ENCODE measurements at places on chromosomes 3 and 15.
A peak's percentile ranks its signal among the peaks of the same experiment; 100 is the strongest.

DNA sequence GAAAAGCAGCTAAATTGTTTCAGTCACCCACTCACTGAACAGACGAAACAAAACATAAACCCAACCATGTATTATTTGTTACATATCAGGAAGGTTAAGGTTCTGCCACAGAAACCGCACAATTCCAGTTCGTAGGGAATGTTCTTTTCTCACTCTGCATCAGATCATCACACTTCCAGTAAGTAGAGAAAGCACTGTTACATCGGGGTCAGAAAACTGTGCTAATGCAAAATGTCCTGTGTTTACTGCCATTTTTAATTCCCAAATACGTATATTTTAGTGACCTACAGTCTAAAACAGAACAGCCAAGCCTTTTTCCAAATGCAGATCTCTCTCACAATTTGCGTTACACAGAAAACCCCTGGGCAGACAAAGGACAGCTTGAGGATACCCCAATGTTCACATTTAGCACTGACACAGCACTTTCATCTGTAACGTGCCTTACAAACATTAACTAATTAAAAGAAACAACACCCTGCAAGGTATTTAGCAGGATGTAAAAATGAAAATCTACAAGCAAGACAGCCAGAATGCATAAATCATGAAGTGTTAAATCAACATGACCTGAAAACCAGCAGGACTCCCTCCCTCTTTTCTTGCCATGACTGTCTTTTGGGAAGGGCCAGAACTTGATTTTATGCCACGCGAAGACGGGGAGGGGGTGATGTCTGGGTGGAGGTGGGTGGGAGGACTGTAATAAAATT is 34.8 kb upstream of the SKIL start:
- no peak for DNase-seq

DNA sequence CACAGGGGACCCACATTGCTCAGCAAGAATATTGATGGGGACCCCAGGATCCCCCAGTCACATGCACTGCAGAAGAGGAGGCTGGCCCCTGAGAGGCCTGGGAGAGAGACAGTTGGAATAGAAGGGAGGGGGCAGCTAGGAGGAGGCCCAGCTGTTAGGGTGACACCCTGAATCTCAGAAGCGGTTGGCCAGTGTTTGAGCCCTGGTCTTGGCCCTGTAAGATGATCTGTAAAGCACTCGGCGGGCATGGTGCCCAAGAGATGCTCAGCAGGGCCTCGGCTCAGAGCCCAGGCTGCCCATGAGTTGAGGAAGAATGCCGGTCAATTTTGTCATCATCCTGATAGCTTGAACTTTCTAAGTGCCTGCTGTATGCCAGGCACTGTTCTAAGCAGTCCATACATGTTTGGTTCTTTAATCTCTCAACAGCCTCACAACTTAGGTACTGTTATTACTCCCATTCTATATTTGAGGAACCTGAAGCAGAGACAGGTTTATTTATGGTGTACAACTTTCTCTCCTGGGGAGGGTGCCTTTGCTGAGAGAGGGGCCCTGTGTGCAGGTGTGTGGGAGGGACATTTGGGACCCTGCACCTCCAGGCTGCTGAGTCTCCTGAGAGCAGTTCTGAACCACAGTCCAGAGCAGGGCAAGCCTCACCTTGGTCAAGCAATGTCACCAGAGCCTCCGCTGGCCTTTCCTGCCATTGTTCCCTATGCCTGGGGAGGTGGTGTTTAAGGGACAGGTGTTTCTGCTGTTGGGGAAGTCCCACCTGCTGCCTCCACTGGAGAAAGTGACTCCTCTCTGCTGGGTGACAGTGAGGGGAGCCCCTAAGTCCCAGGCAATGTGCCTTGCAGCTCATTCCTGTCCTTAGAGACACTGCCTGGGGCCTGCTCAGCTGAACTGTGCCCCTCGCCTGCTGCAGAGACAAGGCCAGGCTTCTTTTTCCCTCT is 26.0 kb downstream of the SLC6A6 start:
- DNase-seq: no peak

GRCh38 chr3:81451611-81452010 is 309.8 kb downstream of the GBE1 start:
- peak; percentile 33 for DNase-seq

- no peak for DNase-seq
Measured at GRCh38 chr3:188740010-188740409, 431.8 kb upstream of the TPRG1 start.

DNA sequence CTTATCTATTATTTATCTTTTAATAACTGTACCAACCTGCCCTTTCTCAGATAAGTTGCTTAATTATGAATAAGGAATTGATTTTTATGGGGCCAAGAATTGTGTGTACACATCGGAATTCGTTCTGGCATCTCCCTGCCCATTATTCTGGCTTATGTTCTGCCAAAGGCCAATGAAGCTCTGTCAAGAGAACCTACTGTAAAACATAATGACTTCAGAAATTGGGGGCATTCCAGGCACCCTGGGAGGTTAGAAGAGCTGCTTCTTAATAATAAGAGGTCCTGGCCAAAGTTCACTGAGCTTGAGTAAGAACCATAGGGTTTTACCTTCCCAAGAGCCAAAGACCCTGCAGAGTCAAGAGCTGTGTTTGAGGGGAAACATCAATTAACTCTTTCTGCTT is 261.7 kb downstream of the SLC9A9 start:
- DNase-seq: no peak

DNA sequence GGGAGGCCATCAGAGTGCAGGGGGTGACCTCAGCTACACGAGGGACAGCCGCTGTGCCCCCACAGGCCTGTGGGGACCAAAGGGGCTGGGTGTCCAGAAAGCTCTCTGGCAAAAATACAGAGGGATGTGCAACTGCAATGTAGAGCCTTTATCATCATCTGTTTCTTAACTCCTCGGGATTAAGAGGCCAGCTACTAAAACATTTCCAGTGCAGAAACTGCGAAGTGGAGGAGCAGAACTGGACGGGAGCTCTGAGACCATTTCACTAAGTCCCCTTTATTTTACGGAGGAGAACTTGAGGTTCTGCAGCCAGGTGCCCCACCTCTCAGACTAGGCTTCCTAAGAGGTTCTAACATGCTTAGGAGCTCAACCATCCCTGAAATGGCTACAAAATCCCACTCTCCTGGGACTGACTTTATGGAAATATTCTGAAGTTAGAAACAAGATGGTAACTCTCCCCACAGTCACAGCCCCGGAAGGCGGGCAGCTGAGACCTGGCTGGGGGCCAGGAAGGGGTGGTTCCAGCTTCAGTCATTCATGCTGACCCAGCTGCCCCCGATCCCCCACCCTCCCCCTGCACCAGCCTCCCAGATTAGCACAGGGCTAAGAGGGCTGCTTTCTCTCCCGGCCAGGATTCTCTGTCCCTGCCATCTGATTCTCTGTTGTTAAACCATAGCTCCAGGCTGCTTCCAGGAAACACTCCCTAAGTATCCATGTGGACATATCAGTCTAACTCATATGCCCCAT is 40.3 kb downstream of the UMPS start:
- no peak for DNase-seq

- DNase-seq: no peak
Measured at GRCh38 chr3:23304424-23304823, 101.3 kb downstream of the UBE2E2 start.

GRCh38 chr15:39269352-39269751 is 311.5 kb upstream of the THBS1 start:
- no peak for DNase-seq

Measured in MCF 10A (cell line).